ENCODE measurements at places on chromosomes 2 and 18.

DNA sequence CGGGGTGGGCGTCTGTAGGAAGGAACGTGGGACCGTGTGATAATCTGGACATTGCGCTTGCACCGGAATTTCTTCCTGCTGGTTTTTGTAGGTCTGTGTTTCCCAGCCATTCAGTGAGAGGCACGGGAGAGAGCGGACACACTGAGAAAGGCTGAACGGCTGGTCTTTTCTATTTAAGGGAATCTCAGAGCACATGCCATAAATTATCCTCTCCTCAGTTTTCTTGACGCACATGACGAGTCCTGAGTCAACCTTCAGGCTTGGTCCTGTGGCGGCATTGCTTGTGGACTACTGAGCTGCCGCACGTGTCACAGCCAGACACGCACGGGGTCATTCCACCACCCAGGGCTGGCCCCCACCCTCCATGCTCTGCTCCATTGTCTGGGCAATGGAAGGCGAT, 519.3 kb upstream of the ID2 start:
- DNase-seq, result no peak

- no peak for DNase-seq
Measured at GRCh38 chr18:70365361-70365760, 76.5 kb downstream of the SOCS6 start.

- no peak for DNase-seq
Measured at GRCh38 chr2:3670941-3671340, 12.9 kb downstream of the ALLC start.

DNA sequence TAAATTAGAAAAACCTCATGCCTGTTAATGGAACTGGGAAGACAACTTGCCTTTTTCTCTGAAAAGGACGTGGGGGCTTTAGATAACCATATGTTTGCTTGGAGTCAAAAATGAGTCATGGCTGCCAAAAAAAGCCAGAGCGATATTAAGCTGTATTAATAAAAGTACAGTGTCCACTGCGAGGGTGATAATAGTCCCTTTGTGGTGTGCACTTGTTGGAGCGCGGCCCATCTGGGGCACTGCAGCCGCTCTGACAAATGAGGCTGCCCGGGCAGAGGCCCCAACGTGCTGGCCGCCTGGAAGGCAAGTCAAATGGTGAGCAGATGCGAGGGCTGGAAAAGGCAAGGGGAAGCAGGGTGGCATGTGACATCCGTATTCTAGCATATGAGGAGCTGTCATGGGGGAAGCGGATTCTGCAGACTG, 103.3 kb upstream of the NCK2 start:
- DNase-seq, result no peak

GRCh38 chr18:7567474-7568425, 634 bp downstream of the PTPRM start:
- no peak for DNase-seq

DNA sequence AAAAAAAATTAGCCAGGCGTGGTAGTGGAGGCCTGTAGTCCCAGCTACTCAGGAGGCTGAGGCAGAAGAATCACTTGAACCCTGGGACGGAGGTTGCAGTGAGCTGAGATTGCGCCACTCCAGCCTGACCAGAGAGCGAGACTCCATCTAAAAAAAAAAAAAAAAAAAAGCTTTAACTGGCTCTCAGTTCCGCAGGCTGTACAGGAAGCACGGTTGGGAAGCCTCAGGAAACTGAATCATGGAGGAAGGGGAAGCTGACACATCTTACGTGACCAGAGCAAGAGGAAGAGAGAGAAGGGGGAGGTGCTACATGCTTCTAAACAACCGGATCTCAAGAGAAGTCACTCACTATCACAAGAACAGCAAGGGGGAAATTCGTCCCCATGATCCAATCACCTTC, 505.6 kb upstream of the SLC8A1 start:
- no peak for DNase-seq

Data from NCI-H2227 treated with DMSO at 0.1 percent for 48 hours (cell line).